Pons (tissue), 1 donor: ENCODE measurements at places on chromosomes 2 and 18.

DNA sequence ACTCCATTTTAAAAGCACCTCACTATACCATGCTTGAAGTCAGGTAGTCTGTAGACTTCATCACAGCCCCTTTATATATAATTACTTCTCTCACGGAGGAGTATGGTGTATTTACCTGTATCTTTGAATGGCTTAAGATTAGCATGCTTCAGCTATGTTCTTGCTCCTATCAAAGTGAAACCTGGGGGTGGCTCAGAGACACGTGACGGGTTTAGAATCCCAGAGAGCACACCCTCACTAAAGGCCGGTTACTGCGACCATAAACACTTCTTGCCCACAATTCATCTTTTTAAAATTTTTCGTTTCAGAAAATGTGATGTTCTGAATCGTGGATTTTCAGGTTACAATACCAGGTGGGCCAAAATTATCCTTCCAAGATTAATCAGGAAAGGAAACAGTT, 3.6 kb downstream of the IAH1 start:
- no peak for DNase-seq

DNA sequence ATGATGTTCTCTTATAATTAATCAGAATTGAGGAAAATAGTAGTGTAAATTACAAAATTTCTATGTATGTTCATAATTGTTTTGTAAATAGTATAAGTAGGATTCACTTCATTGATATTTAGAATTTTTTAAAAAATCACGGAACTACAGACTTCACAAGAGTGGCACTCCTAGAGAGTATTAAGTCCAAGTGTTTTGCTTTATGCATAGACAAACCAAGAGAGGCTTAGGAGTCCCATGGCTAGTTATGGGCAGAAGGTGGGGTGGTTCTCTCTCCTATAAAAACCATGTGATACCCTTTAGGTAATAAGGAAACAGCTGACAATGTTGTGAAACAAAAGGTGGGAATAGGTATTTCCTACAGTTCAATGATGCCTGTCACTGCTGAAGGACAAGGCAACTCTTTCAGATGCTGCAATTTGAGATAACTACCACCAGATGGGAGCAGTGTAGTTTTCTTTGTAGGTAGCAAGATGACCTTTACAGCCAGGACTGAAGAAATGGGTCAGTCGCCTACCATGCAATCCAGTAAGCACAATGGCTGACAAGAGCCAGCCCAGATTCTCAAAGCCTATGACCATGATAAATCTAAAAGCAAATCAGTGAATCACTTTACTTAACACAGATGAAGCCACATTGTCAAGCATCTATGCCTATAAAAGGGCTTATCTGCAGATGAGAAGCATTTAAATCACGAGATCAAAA, 83.9 kb downstream of the AAK1 start:
- DNase-seq, result peak; percentile 82

GRCh38 chr18:13382954-13383827, 164.6 kb downstream of the LDLRAD4 start:
- DNase-seq, result no peak

GRCh38 chr2:168758970-168759820, 43.2 kb upstream of the NOSTRIN start:
- DNase-seq, result peak; percentile 66

DNA sequence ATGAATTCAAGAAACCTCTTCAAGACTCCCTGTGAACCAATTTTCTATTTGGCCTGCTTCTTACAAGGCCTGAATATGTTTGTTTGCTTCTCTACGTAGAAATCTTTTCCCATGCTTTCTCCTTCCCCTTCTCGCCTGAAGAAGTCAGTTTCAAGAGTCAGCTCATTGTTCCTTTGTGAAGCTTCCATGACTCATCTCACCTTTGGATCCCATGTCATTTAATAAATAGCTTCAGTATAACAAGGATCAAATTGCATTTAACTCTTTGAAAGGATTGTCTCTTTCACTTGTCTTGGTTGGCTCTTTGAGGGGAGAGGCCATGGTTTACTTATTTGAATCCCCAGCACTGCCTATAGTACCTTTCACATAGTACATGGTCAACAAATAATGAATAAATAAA, 28.4 kb downstream of the CPS1 start:
- DNase-seq, result no peak

- no peak for DNase-seq
Measured at GRCh38 chr2:286774-287392, 1.0 kb downstream of the ALKAL2 start.

DNA sequence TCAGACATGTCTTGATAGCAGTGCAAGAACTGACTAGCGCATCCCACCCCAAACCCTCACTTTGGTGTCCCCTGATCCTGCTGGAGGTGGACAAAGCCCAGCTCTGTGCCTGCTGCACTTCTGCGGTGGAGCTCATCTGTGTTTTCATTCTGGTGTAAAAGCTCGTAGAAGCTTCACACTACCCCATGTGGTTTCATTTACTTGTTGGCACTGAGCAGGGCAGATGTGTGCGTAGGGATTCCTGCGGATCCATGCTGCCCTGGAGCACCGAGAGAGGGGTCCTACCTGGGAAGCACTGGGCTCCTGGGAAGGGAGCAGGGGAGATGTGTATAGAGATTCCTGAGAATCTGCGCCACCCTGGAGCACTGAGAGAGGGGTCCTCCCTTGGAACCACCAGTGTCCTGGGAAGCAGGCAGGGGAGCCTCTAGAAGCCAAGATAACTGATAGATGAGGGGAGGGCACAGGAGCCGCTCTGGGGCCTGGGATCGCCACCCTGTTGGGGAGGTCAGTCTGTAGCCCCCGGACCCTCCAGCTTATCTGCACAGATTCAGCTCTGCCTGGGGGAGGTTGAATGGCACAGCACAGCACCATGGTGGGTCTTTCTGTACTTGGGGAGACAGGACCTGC, 106.9 kb upstream of the OTOS start:
- DNase-seq, result no peak

DNA sequence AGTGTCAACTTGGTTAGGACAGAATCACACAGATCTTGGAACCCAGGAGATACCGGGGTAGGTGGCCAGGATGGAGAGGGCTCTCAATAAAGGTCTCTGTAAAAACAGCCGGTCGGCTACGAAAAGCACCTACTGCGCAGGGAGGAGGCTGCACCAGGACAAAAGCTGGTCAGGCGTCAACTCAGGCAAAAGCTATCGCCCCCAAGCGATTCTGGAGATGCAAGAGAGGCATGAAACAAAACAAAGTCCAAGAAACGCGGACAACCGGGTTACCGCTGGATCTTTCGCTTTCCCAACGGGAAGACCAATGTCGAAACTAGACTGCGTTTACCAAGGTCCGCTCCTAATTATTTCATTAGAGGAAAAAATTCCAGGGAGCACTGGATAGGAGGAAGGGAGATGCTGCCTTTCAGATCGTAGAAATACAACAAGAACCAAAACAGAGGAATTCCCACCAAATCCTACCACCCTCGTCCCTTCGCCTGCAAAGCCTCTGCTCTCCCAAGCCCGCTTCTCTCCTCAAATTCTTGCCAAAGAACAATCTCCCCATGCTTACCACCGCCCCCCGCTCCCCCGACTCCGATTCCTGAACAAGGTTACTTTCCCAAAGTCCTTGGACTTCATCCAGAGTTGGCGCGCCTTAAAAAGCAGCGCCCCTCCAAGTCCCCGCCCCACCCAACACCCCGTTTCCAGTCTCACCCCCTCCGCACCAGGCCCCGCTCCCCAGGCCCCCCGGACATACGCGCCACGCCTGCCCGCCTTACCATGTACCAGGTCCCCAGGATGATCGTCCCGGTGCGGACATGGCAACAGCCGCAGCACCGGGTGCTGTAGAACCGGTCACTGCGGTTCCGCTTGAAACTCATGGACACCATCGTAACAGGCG, 539 bp downstream of the LAPTM4A start:
- DNase-seq, result peak; percentile 78

- DNase-seq, result no peak
Measured at GRCh38 chr2:130374587-130375290, 18.9 kb downstream of the PTPN18 start.

DNA sequence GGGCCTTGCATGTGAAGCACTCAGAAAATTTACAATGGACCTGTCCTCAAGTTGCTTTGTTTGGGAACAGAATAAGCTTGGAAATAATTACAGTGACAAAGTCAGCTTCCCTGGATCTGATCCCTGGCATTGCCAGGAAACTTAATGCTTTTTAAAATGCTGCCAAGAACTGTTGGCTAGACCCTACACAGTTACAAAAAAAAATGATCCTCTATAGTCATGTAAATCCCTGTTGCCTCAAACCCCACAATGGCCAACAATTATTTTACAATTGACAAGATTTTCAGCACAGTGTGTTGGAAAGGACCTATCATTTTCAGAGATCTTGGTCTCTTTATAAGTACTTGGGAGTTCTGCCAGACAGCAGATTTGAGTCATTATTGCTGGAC, 470.4 kb upstream of the ACVR2A start:
- DNase-seq, result no peak

DNA sequence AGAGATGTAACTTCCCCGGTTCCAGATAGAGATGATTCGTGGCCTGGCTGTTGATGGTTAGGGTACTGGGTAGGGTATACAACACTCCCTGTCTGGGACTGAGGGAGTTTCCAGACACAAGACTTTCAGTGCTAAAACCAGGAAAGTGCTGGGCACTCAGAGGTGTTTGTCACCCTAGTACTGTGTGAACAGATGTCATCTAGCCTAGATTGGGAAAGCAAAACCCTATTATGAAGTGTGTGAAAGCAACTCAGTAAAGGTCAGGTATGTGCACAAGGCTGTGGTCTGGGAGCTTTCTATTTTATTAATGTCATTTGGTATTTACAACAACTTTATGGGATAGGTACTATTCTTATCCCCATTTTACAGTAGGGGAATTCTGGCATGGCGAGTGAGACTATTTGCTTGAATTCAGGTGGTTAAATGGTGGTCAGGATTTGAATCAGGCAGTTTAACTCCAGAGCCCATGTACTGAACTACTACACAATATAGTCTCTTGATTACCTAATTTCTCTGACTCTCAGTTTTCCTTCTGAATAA, 2.6 kb downstream of the BZW1 start:
- no peak for DNase-seq

DNA sequence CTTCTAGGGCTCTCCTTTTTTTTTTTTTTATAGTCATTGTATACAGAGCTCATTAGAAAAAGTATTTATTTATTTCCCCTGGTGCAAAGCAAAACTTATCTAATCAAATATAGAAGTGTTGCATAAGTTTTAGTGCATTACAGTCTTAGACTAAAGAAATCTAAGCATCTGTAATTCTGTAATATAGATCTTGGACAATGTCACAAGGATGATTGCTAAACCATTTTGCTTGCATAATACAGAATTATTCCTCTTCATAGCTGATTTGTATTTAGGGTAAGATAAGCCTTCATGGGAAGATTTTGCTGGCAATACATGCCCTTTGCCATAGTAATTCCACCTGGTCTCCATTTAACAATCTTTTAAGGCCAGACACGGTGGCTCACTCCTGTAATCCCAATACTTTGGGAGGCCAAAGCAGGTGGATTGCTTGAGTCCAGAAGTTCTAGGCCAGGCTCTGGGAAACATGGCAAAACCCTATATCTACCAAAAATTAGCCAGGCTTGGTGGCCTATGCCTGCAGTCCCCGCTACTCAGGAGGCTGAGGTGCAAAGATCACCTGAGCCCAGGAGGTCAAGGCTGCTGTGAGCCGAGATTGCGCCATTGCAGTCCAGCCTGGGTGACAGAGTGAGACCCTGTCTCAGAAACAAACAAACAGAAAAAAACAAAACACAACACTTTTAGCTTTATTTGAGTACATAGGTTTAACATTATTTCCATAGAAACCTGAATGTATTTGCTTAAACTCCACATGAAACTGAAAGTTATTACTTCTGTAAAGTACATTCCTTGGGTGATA, 2.2 kb upstream of the ACADL start:
- no peak for DNase-seq

DNA sequence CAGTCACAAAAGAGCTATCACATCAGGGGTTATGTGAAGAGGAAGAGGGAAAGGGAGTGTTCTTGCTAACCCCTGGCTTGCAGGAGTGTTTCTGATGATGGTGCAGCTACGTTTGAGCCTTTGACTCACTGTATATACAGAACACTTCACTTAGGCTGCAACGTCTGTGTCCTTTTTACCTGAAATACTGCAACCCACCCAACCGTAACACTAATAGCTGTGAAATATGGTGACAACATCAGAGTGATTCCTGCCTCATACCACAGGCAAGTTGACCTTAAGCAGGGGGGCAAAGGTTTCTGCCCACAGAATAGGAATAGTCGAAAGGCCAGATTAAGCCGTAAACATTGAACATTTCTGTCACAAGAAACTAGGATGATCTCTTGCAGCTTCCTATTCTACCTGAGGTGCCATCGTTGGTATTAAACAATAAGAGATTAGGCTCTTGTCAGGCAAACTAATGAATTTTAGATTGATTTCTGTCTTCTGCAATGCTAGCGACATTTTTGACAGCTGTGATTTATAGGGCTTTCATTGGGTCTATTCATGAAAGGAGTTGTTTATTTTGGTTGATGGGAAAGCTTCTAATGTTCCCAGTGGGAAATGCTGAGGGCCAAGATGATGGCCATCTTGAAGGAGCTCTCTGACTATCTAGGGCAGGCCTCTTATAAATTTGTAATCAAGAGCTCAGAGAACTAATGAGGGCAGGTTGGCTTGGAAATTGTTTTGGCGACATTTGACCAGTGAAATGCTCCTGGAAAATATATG, 316.8 kb downstream of the PIK3C3 start:
- DNase-seq, result no peak

- no peak for DNase-seq
Measured at GRCh38 chr18:9926223-9926894, 12.5 kb downstream of the VAPA start.

- DNase-seq, result no peak
Measured at GRCh38 chr18:35242426-35242825, 1.6 kb downstream of the ZNF397 start.

GRCh38 chr2:154336201-154336600, 362.3 kb upstream of the KCNJ3 start:
- no peak for DNase-seq

DNA sequence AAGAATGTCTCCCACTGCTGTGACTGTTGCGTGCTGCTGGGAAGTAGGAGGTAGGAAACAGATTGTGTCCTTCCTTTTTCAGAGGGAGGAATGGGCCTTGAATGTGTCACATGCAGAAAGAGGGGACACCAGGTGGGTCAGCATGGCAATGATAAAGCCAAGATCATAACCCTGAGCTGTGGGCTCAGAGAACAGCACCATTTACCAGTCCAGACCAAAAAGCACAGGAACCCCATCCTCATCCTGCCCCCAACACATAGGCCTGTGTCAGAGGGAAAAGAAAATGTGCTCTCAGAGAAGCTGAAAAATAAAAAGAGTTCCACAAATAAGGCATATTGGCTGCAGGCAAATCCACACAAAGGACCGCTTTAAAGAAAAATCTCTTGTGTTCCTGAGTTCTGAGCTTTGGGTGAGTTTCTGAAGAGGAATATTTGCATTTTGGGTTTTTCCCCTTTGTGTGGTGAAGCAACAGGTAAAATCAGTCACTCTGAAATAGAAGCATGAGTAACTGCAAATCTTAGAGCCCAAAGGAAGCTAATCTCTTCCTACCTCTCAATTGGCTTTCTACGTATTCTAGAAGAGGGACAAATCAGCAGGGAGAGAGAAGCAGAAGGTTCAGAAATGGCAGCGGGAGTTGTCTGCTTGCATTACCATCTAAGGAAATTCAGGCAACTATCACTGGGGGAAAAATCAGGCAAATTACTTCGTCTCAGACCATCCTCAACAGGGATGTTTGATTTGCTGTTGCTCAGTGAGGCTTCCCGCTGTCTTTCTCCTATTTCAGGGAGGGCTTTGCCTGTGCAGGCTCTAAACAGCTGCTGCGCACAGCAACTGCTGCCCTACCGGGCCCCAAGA, 106.8 kb downstream of the BCL11A start:
- no peak for DNase-seq
